ENCODE measurements at places on chromosomes 1 and 21.

GRCh38 chr1:24952413-24952841 lies 22.4 kb upstream of the RUNX3 start:
- no peak for DNase-seq

- DNase-seq: no peak
Observed at GRCh38 chr1:22089787-22090186, 37.3 kb downstream of the CDC42 start.

DNA sequence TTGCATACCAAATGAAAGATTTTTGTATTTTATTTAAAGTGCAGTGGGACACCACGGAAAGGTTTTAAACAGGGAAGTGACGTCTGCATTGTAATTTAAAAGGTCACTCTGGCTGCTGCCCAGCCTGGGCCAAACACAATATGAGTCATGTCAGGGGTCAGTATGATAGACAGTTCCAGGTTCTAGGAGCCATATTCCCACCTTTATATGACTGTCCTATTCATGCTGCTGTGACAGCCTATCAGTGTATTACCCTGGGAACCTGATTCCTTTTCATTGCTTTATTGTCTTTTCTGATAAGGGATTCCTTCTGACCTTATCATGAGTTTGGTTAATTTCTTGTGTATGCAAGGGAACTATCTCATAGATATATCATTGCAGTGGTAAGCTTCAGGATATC lies 5.3 kb downstream of the VANGL1 start:
- no peak for DNase-seq

DNA sequence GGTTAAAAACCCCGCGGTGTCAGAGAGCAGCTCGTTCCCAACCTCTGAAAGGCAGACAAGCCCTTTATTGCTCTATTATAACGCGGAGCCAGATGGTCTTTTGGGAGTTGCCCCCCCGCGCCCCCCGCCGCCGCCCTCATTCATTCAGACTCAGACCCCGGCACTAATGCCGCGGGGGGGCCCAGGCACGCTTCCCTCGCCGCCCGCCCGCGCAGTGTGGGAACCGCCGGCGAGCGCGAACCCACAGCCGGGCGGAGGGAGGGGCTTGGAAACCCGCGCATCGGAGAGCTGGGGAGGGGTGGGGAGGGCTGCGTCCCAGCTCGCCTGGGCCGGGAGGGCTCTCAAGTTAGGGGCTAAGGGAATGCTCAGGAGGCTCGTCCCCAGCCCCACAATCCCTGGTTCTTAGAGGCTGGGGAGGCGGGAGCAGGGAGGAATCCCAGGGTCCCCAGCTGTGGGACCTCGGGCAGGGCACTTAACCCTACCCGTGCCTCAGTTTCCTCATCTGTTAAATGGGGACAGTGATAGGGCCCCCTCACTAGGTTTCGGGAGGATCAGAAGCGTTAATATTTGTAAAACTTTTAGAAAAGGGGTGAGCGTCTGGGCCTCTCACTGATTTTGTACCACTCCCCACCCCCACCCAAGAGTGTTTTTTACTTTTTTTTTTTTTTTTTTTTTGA lies 10.9 kb upstream of the HES5 start:
- DNase-seq: no peak

DNA sequence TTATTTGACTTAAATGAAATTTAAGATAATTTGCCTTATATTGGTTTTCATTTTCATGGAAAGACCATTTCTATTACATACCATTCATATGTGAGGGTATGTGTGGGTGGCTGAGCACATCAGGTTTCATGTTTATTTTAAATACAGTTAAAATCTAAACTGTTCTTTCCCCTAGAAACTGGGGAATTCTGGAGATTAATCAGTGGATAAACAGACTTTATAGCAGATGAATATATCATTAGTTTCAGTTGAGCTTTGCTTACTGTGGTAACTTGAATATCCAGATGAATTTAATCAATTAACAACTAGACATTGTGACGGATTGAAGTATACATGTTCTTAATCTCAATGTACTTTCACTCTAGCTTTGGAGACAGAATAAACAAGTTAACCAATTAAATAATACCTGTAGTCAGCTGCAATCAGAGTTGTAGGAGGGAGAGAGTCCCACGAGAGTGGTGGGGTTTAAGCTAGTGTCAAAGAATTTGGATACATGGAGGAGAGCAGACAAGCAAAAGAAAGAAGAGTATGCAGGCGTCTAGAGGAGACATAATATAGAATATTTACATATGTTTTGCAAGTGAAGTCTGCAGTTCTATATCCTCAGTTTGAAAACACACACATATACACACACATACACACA lies 97.6 kb downstream of the PDE4B start:
- no peak for DNase-seq

GRCh38 chr1:225422795-225423517 lies 4.9 kb downstream of the LBR start:
- no peak for DNase-seq

- DNase-seq: no peak
Observed at GRCh38 chr1:78408810-78409209, 82.0 kb upstream of the PTGFR start.

GRCh38 chr1:29237852-29238619 lies 1.7 kb downstream of the PTPRU start:
- DNase-seq: no peak

DNA sequence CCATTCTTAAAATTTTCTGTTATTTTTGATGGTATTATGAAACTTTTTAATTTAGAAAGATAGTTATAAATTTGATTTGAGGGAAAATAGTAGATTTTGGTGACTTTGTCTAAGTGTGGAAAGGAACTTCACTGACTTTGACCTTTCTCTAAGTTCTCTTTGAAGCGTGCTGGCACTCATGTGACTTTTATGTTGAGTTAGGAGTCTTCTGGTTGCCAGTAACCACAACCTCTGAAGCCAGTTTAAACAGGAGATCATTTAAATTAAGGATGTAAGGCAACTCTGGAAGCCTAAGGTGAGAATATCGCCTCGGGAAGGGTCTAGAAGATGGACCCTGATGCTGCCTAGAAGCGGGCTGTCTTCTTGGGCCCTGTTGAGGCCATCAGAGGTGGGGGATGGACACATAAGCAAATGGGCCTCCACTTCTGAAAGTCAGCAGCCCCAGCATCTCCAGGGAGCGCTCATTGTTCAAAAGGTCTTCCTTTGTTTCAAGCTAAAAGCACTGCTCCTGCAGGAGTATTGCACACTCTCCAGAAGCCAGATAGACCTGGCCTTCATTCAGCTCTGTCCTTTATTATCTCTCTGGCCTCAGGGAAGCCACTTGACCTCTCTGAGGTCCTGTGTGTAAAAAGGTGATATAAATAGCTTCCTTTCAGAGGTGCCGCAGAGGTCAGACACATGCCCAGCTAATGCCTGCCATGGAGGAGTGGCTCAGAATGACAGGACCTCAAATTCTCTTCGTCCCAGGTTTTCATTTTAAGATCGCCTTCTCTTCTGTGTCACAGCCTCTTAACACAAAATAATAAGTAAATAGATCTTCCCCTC lies 5.1 kb upstream of the RCAN1 start:
- no peak for DNase-seq

DNA sequence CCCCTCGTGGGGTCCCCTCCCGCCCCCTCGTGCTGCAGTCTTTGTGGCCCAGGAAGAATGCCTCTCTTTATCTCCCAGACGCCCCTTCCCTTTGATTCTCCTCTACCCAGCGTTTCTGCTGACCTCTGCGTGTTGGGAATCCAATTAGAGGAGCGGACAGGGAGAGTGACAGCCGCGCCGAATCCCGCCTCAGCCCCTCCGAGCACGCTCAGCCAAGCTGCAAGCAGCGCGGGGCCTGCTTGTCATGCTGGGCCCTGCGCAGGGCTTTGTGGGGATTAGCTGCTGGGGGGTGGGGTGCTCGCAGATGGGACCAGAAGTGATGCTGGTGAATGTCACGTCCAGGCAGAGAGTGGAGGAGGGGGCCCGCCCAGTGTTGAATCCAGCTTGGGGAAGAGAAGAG lies 91.1 kb downstream of the EPHB2 start:
- DNase-seq: no peak

GRCh38 chr1:3594706-3595377 lies 16.5 kb downstream of the MEGF6 start:
- no peak for DNase-seq

GRCh38 chr1:19479351-19480120 lies 5.8 kb downstream of the CAPZB start:
- DNase-seq: no peak

DNA sequence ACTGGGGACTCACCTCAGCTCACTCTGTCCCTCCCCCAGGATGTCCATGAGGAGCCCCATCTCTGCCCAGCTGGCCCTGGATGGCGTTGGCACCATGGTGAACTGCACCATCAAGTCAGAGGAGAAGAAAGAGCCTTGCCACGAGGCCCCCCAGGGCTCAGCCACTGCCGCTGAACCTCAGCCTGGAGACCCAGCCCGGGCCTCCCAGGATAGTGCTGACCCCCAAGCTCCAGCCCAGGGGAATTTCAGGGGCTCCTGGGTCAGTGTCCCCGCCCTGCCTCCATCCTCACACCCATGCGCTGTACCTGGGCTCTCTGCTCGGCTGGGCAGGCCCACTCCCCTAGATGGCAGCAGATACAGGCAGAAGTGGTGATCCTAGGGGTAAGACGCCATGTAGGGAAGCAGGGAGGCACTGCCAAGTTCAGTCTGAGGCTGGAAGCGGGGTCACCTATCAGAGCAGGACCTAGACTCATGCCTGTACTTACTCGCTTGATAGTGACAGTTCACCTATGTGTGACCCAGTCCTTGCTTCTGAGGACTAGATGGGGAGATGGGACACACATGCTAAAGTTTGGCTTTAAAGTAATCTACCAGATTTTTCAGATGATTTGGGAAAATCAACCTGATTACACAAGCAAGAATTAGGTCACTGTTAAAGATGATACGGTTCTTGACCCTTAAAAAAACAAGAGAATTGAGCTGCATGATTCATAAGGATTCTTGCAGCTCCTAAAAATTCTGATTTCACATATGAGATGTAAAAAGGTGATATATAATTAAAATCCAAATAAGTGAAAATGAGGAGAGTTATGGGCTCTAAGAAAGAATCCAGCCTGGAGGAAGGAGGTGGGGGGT lies 38.7 kb downstream of the ETNK2 start:
- DNase-seq: no peak

DNA sequence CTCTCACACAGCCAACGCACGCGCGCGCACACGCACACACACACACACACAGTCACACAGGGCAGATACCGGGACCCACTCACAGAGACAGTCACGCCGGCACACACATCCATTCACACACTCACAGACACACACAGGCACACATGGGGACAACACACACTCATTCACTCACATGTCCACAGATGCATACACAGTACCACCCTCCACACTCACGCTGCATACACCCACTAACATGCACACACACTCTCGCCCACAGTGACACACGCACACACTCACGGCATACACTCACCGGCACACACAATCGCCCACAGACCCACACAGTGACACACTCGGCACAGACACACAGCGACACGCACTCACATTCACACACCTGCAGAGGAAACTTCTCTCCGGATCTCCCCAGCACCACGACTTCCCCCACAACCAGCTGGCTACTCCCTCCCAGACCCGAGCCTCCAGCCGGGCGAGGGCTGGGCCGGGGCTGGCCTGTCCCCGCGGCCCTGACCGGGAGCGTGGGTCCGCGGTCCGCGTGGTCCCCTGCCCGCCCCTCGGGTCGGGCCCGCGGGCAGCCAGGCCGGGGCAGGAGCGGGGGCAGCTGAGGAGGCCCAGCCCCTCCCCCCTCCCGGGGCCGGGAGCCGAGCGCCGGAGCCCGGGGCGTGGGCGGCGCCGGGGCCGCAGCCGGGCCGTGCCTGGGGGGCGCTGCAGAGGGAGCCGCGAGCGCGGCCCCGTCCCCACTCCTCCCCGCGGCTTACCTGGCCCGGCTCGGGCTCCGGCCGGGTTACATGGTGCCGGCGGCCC lies 552 bp downstream of the DLGAP3 start:
- no peak for DNase-seq

DNA sequence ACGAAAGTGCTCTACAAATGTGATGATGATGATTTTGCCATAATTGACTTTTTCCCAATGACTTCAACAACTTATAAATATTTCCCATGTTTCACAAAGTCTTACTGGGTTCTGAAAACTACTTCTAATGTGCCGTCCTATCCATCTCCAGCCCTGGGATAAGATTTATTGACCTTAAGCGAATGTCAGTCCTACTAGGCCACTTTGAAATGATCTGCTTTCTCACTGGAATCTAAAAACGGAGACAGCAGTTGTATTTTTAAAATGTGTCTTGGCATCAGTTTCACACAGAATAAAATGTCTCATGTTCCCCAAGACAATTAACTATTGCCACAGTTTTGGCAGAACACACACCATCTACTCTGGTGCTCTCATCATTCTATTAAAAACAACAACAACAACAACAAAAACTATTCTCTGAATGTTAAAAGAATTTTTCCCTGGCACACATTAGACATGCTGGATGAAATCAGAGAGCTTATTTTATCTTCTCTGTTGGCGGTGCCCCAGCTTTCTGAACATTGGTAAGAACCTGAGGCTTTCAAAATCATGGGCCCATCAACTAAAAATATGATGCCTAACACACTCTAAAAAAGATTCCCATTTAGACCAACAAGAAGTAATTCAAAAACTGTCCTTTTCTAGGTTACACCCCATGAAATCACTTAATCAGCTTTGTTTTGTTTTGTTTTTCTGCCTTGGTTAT lies 23.1 kb upstream of the DNASE2B start:
- DNase-seq: no peak

GRCh38 chr1:31013187-31013864 lies 52.2 kb downstream of the PUM1 start:
- no peak for DNase-seq

GRCh38 chr1:25947027-25947426 lies 40.8 kb upstream of the STMN1 start:
- no peak for DNase-seq

DNA sequence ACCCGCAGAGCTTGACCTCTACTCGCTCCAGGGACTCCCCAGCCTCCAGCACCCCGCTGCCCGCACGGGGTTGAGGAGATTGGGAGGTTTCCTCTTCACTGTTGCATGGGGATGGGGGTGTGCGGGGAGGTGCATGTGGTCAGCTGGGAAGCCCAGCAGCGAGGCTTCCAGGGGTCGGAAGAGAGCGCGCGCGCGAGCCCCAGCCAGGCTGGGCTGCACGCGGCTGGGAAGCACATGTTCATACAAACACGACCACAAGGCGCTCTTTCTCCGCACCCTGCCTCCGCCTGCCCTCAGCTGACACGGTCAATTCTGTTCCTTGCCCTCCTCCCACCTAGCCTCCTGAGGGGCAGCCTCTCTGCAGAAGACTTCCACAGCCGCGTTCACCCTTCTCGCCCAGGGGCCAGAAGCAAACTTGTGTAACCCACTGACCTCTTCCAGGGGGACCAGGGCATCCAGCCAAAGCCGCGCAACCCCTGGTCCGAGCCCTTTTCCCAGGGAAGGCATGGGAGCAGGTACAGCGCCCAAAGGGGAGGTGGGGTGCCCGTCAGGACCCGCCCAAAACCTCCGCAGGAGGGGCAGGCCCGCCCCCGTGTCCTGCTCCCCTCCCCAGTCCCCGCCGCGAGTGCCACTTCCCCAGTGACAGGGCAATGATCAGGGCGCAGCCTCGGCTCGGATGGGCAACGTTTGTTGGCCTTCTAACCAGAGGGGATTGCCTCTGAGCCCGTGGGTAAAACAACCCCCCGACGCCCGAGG lies 1.3 kb downstream of the COL24A1 start:
- peak; percentile 1 for DNase-seq
